HepG2 (cell line): ENCODE measurements at places on chromosomes 7 and 10. TPM values are rescaled to one million over a fixed set of nuclear protein-coding genes. Genes with fewer than 3 reads are reported as not detected.

The ZNF467 gene
- not detected in 2 replicates for total RNA-seq

The SLC16A12 gene
- 0.02 TPM in 1 of 2 replicates, not detected in the other for total RNA-seq

DNA sequence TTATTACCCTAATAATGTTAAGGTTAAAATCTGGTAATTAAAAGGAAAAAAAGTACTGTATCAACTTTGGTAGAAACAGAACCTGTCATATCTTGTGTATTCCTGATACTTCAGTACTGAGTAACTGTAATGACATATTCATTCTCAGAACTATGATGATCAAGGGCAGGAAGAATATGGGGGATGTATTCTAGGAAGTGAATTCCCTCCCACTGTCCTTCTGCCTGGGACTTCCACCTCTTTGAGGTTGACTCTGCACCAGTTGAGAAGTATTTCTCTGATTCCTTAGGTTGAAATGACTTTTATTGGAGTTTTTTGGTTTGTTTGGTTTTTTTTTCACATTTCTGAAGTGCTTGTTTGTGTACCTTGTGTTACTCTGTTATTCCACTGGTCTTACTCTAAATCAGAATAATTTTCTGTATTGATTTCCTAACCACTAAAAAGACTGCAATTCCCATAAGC, 36.9 kb downstream of the WASL start:
- peaks cover 37% of the 10 kb centered on the region for H3K4me1 ChIP-seq
- H3K4me3 ChIP-seq, result no peak overlapping the region
- H3K27ac ChIP-seq, result no peak overlapping the region
- H3K27me3 ChIP-seq, result no peaks in the 10 kb centered on the region
- peaks cover 18% of the 10 kb centered on the region for H3K36me3 ChIP-seq

DNA sequence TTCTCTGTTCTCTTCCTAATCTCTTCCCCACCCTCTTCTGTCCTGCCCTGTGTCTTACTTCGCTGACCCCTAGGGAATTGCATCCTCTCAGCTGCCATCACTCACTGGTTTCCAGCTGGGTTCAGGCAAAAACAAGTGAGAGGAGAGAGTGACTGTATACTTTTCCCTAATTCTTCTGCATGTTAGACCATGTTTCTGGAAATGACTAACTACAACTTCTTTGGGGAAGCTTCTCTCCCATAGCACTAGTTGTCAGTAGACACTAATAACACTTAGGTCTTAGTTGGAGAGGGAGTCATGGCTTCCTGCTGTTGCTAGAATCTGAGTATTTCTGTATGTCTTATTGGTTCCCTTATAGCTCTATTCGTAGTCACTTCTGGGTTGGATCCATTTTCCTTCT, 299.0 kb upstream of the FZD1 start:
- H3K4me1 ChIP-seq, result no peaks in the 10 kb centered on the region
- no peaks in the 10 kb centered on the region for H3K27me3 ChIP-seq
- no peak for DNase-seq
- no peaks in the 10 kb centered on the region for H3K36me3 ChIP-seq

The PGAM2 gene
- 0.22 TPM in 1 of 2 replicates, not detected in the other for total RNA-seq

GRCh38 chr10:12606461-12606860, 257.1 kb downstream of the CAMK1D start:
- peaks cover 5% of the 10 kb centered on the region; the same call in 1 of the 3 replicates for H3K27me3 ChIP-seq
- no peak for DNase-seq
- peaks cover 28% of the 10 kb centered on the region for H3K4me1 ChIP-seq
- H3K4me3 ChIP-seq, result no peak overlapping the region
- no peaks in the 10 kb centered on the region for H3K36me3 ChIP-seq

DNA sequence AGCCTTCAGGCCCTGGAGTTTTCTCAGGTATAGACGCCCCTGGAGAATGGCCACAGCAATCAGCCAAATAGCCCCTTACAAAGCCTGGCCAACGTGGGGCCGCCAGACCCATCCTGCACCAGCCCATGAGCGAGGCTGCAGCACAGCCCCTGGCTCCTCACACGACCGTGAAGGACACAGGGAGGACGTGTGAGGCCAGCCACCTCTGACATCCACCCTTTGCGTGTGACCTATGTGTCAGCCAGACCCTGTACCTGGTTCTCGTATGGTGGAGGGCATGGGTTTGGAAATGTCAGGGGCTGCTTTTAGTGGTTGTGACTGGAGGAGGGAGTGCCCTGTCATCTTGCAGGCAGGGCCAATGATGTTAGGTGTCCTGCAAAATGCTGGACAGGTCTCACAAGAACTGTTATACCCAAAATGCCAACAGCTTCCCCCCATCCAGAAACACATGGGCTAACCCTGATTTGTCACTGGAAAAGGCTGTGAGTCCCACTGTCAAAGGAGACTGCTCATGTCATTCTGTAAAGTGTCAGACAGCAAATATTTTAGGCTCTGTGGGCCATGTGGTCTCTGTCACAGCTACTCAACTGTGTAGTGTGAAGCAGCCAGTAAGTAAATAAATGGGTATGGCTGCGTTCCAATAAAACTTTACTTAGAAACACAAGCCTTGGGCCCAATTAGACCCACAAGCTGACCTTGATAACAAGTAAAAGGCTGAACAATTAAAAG, 30.0 kb downstream of the NOD1 start:
- H3K27ac ChIP-seq, result no peak overlapping the region
- DNase-seq, result no peak
- no peaks in the 10 kb centered on the region for H3K4me1 ChIP-seq
- no peak overlapping the region for H3K4me3 ChIP-seq
- H3K27me3 ChIP-seq, result no peaks in the 10 kb centered on the region
